ENCODE measurements at places on chromosomes 11 and 22.

DNA sequence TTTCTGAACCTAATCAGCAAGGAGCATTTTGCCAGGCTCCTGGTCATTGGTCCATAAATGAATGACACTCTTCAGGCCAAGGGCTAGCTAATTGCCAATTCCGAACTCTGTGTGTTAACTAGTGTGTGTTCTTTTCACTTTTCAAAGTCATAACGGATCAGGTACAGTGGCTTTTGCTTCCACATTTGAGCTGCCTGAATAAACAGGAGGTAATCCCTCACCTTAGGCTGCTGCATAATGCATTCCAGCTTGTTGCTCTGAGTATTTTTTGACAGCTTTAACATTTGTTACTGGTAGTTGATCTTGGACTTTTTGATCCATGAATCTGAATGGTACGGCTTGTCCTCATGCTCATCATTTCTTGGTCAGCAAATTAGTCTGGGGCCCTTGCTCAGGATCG lies 485.1 kb downstream of the CNTN5 start:
- DNase-seq: no peak

- no peak for DNase-seq
Measured at GRCh38 chr11:121870206-121871045, 245.6 kb downstream of the BLID start.

DNA sequence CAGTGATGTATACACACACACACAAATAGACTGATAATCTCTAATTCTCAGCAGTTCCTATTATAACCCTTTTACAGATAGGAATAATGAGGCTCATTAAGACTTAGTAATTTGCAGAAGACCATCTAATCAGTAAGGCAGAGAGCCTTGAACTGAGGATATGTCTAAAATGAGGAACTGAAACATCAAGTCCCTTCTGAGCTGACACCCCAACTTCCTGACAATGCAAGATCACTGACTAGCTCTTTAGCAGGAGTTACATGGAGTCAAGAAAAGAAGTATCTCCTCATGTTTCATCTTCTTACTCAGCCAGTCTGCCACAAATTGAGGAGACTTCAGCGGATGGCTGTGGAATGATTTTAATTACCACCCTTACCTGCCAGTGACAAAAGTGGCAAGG lies 193.0 kb downstream of the MSANTD4 start:
- DNase-seq: no peak

DNA sequence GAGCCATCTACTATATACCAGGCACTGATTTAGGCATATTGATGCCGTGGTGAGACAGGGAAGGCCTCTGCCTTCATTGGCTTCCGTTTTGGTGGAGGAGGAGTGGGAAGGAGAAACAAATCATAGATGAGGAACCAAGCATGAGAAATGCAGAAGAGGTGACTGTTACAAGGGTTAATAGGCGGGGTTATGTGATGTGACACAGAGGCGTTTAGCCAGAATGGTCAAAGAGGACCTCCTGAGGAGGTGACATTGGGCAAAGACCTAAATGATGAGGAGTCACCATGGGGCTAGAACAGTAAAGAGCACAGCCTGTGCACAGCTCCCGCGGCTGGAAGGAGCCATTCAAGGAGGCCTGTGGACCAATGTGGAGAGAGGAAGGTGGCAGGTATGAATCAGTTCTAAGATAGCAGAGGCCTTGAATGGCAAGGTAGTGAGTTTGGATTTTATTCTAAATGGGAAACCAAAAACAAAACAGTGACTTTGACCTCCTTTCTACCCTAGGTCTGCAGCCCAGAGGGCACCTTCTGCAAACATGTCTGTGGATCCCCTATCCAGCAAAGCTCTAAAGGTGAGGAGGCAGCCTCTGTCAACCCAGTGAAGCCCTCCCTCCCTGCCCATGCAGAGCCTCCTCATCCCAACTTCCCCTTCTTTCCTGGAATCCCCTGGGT lies 11.7 kb downstream of the MAFF start:
- DNase-seq: no peak

- DNase-seq: no peak
Measured at GRCh38 chr22:24165673-24166072, 15.6 kb upstream of the SUSD2 start.

GRCh38 chr11:120248551-120249278 lies 8.8 kb downstream of the POU2F3 start:
- DNase-seq: peak; percentile 32

DNA sequence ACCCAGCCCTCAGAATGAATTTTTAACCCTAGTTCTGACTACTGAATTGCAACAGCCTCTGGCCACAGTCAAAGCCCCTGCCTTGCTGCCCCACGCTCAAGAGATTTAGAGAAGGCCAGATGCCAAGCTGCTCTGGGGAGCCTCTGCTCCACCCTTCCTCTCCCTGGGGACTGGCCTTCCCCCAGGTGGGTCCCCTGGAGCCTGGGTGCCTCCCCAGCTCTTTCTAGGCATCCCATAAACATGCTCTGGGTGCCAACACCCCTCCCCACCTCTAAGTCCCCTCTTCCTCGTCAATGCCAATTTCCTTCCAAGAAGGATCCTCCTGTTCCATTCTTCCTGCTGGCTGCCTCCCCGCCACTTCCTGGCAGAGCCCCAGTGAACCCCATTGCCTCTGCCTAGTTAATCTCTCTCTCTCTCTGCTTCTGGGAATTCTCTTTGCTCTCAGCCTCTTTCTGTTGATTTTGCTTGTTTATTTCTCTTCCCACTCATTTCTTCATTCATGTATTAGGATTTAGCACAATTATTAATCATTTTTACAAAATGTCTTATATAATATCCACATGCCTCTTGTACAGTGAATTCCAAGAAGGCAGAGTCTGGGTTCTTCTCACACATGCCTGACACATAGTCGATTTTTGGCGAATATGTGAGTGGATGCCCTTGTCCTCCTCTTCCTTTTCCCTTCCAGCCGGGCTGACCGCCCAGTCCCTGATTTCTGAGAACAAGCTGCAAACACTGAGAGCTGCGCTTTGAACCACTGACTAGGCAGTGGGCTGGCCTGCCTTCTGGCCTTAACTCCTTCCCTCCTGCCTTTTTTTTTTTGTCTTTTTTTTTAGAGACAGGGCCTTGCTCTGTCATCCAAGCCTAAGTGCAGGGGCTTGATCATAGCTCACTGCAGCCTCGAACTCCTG lies 17.5 kb downstream of the UQCR10 start:
- peak; percentile 41 for DNase-seq

DNA sequence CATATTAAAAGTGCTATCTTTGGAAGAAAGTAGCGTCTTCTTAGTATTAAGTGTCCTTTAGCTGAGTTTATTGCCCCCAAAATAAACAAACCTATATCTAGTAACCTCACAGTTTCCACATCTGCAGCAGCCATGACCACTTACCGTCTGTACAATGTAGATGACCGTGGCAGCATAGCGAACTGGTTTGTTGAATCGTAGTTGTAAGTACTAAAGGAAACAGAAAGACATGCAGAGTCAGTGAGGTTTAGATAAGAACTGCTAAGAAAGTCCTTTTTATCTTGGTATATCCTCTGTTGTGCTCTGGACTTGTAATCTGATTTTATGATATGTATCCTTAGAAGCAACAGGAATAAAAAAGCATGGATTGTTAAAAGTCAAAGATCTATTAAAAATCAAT lies 9.4 kb downstream of the SLC5A12 start:
- DNase-seq: no peak

DNA sequence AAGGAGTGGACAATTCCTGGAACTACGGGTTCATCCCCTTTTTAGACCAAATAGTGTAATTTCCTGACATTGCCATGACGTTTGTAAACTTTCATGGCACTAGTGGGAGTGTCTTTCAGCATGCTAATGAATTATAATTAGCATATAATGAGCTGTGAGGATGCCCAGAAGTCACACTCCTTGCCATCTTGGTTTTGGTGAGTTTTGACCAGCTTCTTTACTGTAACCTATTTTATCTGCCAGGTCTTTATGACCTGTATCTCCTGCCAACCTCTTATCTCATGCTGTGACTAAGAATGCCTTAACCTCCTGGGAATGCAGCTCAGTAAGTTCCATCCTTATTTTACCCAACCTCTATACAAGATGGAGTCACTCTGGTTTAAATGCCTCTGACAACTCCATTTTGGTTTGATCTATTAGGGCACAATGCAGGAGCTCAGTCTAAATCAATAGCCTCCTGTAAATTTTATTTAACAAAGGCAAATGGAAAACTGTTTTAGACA lies 20.7 kb downstream of the OR10A6 start:
- DNase-seq: no peak

- DNase-seq: peak; percentile 26
Measured at GRCh38 chr11:109808569-109808968, 284.6 kb upstream of the ZC3H12C start.

- DNase-seq: no peak
Measured at GRCh38 chr11:78373689-78374088, 43.9 kb downstream of the GAB2 start.

- no peak for DNase-seq
Measured at GRCh38 chr11:115678942-115679341, 174.7 kb upstream of the CADM1 start.

DNA sequence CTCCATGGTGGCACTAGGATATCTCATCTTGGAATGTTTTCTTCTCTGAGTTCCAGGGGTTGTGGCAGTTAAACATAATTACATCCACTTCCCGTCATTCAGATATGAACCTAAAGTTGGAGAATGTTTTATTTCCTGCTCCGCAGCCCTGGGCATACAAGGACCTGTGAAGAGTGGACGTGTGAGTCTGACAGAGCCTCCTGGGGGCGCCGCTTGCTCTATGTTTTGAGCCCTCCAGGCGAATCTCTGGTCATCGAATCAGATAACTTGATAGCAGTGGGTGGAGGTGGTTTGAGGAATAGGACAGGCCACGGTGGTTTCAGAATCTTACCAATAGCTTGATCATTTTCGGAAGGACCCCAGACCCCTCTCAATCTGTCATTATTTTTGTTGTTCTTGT lies 174.2 kb downstream of the NTM start:
- DNase-seq: no peak

DNA sequence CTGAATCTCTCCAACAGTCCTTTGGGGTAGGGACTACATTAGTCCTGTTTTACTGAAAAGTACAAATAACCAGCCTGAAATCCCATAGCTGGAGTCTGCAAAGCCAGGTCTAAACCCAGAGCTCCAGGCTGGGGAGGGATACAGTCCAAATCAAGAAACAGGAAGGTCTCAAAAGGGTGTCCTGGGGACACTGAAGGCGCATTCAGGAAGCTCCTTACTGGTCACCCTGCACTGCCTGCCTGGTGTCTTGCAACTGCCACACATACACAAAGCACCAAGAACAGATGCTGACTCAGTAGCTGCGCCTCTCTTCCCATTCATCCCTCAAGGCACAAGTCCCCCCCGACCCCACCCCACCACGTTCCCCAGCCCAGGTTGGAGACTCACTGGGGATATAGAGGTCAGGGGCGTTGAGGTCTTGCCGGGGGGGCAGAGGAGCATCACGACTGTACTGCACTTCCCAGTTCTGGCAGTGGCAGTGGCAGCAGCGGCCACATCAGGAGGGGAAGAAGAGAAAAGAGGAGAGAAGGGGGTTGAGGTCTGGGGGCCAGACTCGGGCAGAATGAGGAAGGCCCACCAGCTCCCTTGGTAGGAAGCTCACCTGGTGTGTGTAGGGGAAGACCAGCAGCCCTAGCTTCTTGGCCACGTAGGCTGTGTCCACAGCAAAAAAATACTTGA lies 1.6 kb downstream of the YIF1A start:
- no peak for DNase-seq

- no peak for DNase-seq
Measured at GRCh38 chr11:75792127-75792731, 22.8 kb upstream of the UVRAG start.

- no peak for DNase-seq
Measured at GRCh38 chr11:10307022-10307399, 2.1 kb downstream of the ADM start.

GRCh38 chr11:128725630-128726319 lies 31.9 kb downstream of the FLI1 start:
- DNase-seq: no peak

GRCh38 chr11:96388891-96389719 lies 607 bp downstream of the CCDC82 start:
- peak; percentile 21 for DNase-seq

GRCh38 chr11:84264066-84264465 lies 977.9 kb upstream of the CCDC90B start:
- no peak for DNase-seq

DNA sequence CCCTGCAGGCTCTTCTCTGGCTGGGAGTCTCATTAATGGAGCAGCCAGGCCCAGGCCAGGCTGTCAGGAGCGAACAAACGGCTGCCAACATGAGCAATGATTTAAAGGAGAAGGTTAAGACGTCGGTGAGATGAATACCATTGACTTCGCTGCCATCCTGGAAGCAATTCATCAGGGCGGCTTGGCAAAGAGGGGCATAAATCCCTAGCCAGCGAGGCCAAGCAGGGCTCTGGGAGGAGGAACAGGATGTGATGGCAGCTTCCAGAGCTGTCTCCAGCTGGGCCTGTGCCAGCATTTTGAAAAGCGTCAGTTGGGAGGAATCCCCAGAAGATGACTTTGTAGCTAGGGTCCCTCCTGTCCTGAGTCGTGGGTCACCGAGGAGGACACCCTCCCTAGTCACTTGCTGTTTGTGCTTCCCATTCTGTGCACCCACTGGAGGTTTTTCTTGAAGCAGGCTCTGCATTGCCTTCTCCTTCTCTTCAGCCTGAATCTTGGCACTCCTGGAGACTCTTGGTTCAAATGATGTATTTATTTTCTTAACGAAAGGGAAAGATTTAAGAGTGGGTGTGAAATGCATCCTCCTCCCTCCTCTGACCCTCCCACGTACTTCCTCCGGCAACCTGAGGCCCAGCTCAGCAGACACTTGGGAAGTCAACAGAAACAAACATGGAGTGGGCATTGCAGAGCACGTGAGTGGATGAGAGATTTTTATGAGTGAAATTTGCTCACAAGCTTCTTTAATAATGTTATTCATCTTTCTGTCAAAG lies 476.3 kb upstream of the CADM1 start:
- no peak for DNase-seq

DNA sequence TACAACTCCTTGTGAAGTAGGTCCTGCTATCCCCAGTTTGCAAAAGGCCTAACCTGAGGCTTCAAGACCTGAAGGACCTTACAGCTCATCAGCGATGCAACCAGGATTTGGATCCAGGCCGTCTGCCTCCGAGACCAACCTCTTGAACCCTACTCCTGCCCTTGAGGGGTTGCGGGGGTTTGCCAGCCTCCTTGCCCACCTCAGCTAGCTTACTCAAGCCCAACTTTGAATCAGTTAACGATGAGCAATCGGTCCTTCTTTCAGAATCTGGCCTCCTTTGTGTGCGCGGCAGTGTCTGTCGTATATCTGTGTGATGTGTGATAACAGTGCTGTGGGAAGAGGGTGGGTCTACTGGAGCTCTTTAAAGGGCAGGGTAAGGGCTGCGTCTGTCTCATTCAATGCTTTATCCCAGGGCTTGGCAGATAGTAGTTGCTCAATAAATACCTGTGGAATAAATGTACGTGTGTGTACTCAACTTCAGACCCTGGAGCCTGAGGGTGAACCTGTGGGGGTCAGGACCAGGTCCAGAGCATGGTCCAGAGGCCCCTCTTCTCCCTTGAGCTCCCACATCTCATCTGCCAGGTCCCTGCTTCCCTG lies 3.2 kb downstream of the CHRM1 start:
- DNase-seq: no peak

- DNase-seq: no peak
Measured at GRCh38 chr11:113806406-113806805, 26.8 kb downstream of the CLDN25 start.

All from stromal cell of bone marrow (primary cell).